ENCODE measurements at places on chromosomes 11 and 22.

DNA sequence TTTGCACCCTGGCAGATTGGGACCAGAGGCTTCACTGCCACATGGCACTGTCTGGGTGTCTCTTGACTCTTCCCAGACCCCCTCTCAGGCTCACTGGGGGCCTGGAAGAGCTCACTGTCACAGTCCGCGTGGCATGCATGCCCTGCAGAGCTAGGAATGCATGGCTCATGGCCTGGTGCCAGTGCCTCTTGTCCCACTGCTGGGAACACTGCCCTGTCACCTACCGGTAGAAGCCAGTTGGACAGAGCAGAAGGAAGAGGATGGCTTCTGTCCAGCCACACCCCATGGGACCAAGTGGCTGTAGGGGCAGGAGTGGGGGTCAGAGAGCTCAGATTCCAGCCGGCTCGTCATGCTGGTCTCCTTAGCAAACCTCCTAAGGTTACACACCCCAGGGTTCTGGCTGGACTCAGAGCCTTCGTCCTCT lies 29.7 kb downstream of the MB start:
- no peak for DNase-seq

DNA sequence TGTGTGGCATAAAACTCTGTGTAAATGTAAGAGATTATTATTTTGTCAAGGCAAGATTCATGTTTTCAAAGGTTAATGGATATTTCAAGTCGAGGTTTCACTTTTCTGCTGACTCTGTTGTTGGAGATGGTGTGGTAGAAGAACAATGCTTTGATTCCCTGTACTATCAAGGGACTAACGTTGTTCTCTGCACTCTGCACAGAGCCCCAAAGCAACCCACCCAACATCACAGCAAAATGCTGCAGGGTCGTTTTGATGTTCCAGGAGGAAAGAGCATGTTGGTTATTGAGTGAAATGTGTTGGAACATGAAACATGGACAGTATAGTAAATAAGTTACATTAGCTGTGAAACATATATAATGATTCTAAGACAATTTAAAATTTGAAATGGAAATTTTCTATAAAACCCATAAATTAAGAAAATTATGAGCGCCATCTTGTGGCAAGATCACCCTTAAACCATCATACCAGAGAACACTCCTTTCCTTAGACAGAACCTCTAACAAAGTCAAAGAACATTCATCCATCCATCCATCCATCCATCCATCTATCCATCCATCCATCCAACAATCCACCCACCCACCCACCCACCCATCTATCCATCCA lies 164.4 kb upstream of the ZBED5 start:
- DNase-seq: peak; percentile 3

GRCh38 chr11:84390441-84391078 lies 1104.4 kb upstream of the CCDC90B start:
- peak; percentile 12 for DNase-seq

DNA sequence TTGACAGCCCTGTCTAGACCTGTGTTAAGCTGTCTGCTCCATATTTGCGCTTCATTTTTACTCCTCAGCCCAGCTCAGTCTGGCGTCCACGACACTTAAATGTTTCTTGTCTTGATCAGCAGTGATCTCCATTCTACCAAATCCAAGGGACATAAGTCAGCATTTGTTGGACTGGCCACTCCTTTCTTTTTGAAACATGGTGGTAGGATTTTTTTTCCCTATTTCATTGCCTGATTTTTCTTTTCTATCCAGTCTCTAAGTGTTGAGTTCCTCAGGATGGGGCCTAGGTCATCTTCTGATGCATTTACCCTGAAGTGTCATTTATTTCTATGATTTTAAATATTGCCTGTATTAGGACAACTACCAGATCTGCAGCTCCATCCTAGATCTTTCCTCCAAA lies 873 bp downstream of the NCAPH2 start:
- DNase-seq: no peak

DNA sequence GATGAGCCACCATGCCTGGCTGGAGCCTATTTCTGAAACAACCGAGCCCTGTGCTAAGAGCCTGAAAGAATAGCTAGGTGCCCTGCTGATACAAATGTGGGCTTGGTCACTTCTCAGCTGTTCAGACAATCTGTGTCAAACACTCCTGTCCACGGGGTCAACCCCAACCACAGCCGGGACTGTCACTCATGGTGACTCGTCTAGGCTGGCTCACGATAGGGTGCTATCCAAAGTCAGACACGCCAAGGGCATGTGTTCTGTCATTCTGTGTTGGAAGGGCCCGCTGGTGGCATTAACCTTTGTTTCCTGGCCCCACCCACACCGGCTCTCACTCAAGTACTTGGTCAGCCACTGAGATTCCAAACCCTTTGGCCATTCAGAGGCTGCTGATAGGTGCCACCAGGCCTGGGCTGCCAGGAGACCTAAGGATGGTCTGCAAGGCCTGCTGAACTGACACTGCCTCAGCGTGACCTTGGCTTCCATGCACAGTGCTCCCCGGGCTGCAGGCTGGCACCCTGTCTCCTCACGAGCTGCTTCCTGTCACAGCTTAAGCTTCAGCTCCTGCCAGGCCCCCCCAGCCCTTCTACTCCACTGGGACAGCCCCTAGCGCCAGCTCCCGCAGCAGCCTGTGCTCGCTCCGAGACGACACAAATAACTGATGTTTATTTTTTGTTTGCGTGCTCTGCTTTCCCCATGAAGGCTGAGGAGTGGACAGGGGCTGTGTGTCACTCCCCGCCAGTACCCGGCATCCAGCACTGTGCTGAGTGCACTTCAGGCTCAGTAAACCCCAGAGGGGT lies 14.2 kb upstream of the CDC42BPG start:
- no peak for DNase-seq

GRCh38 chr22:24339452-24339747 lies 68.8 kb downstream of the SPECC1L start:
- no peak for DNase-seq

- peak; percentile 16 for DNase-seq
Measured at GRCh38 chr11:36230779-36231699, 58.2 kb downstream of the COMMD9 start.

DNA sequence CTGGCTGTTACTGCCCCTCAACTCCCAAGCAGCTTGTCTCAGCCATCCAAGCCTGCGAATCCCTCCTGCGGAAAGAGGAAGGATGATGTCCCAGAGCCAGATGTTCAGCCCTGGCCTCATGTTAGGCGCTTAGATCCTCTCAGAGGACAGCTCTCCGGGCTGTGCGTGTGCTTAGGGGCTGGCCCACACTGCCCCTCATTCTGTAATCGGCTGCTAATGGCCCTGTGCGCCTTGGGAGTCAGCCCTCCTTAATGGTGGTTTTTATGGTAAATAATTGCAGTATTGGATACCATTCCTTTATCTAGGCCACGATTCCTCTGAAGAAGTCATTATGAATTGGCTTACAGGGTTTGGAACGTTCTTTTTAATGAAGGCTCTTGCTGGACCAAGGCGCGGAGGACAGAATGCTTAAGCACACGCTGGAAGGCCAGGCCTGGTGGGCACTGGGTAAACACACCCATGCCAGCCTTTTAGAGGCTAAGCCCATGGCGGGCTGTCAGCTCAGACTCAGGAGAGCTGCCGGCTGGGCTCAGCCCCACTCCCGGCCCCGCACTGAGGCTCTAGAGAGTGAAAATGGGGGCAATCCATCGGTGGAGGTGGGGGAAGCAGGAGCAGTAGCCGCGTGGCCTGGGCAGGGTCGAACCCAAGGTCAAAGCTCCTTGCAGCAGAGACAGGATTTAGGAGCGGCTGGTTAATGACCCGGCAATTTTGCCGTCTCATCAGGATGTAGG lies 1157.5 kb downstream of the BRD1 start:
- DNase-seq: no peak

- no peak for DNase-seq
Measured at GRCh38 chr11:15544353-15544752, 429.6 kb downstream of the INSC start.

DNA sequence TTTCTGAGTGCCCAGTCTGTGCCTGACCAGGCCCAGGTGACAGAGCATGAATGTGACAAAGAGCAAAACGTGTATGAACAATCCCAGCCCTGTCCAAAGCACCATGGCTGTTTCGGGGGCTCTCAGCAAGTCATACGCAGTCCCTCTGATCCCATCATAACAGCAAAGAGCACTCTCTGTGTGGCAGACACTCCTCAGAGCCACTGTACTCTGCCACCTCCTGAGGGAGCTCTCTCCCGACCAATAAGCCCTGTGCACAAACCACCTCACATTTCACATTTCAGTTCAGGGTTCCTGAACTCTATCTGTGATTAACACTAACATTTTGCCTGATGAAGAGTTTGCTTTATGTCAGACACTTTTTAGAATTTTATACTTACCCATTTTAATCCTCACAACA lies 6.6 kb downstream of the DGCR2 start:
- DNase-seq: no peak

DNA sequence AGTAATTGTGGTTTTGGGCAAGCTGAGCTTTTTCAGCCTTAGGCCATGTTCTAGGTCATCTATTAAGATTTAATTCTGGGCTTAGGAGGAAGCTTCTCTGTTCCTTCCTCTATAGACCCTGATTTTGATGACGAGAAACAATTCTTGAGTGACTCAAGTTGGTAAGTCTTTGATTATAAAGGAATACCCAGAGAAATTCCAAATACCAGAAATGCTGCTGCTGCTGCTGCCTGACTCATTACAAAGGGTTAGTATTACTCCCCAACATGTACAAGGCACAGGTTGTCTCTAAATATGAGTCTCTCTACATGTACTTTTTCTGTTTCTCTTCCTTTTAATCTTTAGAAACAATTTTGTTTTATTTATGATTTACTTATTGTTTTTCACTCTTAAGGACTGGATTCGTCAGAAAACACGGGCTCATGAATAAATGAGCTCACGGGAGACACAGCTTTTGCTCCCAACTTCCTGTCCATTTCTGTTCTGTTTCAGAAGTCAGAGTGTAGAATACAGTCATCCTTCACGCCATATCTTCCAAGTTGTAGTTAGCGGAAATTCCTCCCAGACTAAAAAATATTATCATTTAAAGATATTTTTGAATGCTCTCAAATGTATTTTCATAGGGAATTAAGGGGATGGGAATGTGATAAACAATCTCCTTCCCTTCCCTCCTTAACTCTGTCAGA lies 31.8 kb upstream of the RBMXL2 start:
- DNase-seq: no peak
